ENCODE measurements at places on chromosomes 4 and X.

GRCh38 chr4:16745009-16745635, 153.3 kb downstream of the LDB2 start:
- no peak for DNase-seq

- DNase-seq = no peak
These were observed 17.8 kb downstream of the FRMPD3 start for GRCh38 chrX:107467271-107467670.

DNA sequence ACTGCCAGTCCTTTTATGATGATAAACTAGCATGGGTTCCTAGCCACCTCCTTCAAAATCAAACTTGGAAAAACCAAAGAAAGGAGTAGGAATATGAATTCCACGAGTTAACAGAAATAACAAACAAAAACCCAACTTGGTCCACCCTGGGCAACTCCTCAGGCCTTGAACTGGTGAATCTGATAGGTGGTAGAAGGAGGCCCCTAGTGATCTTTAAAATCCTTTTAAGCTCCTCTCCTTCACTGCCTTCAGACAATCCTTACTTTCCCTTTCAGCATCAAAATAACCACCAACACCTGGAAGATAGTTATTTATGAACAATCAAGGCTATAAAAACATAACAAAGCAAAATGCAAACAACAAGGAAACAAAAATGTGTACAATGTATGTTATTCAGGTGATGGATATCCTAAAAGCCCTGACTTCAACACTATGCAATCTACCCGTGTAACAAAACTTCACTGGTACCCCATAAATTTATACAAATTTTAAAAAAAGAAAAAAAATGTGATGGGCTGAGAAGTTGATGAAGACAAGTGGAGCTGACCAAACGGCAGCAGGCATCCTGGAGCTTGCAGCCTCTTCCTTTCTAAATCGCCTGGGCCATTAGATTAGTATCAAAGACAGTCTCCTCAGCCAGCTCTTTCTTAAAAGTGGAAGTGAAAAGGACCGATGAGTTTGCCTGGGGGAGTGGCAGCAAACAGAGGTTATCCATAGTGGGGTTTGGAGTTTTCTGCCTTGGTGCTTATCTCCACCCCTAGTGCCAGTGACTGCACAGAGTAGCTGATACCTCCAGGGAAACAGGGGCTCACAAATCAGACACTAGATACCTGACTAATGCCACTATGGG, 179.6 kb downstream of the TMA16 start:
- DNase-seq = no peak

DNA sequence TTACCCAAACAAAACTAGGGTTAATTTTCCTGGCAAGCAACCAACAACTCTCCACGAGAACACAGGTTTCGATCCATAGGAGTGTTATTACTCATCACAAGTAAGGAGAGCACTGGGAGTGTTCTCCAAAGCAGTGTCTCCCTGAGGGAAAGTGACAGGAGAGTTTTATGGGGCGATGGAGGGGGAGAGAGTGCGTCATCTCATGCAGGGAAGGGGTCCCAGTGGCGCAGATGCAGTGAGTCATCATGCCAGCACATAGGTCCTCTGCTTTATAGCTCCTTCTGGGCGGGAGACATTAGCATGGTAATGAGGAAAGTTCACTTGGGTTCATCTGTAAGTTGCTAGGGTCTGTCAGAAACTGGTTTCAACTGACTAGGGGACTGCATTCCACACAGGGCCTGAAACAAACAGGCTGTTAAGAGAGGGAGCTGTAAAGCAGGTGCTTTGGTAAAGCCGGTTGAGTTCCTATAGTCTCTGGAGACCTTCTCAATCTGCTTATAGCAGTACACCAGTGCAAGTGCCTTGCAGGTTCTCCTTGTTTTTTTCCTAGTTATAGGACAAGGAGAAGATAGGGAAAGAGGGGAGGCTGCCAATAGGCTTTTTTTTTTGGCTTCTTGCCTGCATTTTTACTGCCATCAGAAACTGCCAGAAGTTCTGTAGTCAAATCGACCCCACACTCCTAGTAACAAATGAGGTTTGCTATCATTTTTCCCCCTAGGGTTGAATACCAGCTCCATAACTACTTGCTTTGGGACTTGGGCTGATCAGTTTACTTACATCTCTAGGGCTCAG, 12.8 kb upstream of the BOD1L1 start:
- DNase-seq = no peak

DNA sequence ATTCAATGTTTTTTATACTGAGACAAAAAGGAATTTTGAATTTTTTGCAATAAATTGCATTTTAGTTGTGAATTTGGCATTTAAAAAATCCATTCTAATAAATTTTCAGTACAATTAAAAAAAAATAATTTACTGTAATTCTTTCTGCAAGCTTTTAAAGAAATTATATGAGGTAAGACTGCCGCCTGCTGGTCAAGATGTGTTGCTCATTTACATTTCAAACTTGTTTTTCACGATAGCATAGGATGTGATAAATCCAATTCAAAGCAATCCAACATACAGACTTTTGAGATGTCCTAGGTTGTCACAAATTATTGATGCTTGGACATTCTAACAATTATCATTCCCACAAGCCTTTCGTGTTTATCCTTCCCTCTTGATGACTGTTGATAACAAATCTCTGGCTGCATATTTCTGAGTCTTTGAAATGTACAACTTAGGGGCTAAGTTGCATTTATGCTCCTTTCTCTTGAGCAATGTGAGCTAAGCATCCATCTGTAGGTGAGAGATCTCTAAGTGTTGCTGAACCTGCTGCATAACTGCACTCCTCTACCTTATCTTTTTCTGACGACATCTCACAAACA, 21.7 kb upstream of the MFAP3L start:
- DNase-seq = no peak

GRCh38 chrX:20354505-20354904, 87.8 kb upstream of the RPS6KA3 start:
- DNase-seq = no peak

DNA sequence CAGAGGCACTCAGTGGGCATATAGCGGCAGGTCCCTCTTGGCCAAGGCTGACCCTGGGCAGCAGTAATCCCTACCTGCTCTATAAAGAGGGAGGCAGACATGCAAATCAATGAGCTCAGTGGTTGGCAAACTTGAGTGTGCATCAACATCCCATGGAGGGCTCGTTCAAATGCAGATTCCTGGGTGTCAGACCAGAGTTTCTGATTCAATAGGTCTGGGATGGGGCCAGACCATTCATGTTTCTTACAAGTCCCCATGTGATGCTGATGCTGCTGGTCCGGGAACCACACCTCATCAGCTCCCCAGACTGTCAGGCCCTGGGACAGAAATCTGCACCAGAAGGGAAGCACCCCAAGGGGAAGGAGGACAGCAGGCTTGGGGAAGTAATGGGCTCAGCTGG, 38.9 kb upstream of the HMGB3 start:
- DNase-seq = no peak

- no peak for DNase-seq
These were observed 22.7 kb upstream of the LEF1 start for GRCh38 chr4:108191269-108191914.

- DNase-seq = no peak
These were observed 15.2 kb upstream of the SCOC start for GRCh38 chr4:140358281-140358680.

GRCh38 chr4:12723849-12724447, 760.2 kb downstream of the RAB28 start:
- DNase-seq = no peak

GRCh38 chr4:153591441-153591840, 92.6 kb upstream of the TLR2 start:
- DNase-seq = no peak

- no peak for DNase-seq
These were observed 310.1 kb downstream of the RAB28 start for GRCh38 chr4:13174001-13174400.

DNA sequence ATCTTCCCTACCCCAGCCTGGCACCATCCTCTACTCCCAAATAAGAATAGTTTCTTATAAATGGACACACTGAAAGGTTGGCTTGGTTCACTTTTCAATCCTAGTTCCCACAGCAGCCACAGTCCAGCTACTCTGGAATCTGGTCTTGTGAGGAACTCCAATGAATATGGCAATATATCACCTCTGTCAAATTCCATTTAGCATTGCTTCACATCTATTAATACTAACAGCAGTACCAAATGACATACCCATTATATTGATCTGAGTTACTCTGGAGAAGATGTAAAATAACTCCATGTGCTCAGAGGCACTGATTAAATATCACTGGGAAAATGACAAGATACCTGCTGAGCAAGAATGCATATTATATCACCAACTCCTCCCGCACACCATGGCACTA, 8.6 kb downstream of the OPHN1 start:
- DNase-seq = no peak

DNA sequence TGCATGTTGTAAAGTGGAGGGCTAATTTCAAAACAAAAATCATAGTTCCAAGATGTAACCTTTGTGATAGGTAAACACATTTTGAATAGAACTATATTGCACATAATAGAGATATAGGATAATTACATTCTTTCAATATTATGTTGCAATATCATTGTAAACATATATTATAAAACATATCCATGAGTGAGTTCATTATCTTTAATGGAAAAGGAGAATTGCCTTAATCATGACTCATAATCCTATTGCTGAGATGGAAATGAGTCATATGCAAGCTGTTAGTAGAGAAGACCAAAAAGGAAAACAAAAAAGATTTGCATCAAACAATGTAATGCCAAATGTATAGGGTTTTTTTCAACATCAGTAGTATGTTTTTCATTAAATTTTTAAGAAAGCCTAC, 73.7 kb upstream of the WDR44 start:
- no peak for DNase-seq

DNA sequence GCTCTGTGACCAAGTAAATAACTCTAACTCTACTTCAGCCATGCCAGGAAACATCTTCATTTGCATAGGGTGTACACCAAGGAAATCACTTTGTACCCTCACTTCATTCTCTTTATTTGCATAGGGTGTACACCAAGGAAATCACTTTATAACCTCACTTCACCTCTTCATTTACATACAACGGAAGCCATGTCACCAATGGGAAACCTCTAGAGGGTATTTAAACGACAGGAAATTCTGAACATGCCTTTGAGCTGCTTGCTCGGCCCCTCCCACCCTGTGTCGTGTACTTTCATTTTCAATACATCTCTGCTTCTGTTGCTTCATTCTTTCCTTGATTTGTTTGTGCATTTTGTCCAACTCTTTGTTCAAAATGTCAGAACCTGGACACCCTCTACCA, 848.1 kb upstream of the FRG1 start:
- no peak for DNase-seq

DNA sequence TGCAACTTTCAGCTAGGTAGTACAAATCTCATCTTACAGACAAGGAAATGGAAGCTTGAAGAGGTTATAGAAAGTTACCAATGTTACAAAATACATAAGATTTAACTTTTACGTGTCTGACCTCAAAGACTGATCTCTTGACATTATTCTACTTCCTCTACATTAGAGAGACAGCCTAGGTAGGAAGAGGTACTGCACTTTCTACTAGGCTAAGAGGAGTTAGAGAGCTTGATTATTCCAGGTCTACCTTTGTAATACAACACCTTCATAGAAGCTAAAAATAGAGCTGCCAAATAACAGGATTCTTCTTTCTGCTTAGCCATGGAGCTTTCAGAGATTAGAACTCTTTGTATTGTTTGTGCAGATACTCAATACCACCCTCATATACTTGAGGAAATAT, 147.6 kb upstream of the NPY2R start:
- DNase-seq = no peak

DNA sequence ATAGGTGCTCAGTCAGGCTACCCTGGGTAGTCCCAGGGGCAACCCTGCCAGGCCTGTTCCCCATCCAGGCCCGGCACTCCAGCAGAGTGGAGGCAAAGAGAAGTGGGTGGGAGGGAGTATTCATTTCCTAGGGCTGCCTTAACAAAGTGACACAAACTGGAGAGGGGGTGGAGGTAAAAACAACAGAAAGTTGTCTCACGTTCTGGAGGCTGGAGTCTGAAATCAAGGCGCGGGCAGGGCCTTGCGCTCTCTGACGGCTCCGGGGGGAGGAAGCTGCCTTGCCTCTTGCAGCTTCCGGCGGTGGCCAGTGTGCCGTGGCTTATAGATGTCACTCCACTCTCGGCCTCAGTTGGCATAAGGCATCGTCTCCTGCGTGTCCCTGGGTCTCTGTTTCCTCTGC, 90.8 kb downstream of the DCTD start:
- no peak for DNase-seq

DNA sequence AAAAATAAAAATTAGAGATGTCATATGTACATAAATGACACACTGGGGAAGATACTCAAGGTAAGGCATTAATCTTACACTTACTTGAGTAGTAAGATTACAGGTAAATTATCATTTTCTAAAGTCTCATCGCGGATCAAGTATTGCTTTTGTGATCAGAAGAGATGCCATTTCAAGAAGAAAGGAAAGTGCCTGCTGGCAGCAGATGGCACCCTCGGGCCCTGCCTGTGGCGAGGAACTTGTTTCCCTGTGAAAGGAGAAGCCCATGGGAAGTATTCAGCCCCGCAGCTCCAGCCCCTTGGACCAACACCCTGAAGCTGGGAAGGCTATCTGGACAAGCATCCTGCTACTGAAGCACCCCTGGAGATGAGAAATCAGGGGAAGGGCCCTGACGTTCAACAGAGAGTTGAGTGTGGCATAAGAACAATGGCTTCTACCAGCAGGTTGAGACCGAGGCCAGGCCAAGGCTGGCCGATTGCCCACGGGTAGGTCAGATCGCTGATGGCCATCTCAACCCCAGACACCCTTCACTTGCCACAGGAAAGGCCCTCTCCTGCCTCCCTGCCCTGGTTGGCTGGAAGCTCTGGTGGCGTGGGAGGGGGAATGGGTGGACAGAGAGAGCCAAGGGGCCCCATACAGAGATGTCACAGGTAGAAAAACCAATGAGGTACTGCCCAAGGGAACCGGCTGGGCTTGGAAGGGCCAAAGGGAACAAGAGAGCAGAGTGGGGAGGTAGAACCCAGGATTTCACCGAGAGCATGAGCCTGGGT, 18.8 kb upstream of the MXD4 start:
- no peak for DNase-seq

DNA sequence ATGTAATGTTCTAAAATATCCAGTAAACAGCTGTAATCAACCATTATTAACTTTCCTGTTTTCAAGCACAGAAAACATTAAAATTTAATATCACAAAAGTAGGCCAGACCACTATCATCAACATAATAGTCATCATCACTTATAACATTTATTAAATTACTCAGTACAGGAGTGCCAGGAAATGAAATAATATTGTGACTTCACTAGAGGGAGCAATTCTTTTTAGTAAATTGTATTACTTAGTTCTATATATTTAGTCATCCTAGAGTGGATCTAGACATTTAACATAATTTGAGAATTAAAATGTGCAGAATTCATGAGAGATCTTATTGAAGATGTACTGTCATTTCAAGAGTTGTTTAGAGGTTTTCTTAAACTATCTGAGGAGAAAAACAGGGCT, 33.6 kb downstream of the PITX2 start:
- no peak for DNase-seq

GRCh38 chrX:101337776-101338271, 10.7 kb downstream of the TIMM8A start:
- no peak for DNase-seq

DNA sequence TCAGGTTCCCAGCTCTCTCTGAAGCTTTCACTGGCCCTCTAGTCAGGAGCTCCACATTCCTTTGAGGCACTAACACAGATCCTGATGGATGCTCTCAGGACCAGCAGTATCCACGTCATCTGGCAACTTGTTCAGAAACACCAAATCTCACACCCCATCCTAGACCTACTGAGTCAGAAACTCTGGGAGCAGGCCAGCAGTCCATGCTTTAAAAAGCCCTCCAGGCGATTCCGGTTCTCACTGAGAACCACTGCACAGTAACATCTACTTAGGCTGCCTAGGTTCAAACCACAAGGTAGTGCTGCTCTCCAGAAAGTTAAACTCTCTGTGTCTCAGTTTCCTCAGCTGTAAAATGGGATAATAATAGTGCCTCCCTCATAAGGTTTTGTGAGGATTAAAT, 55.3 kb downstream of the CCDC158 start:
- no peak for DNase-seq

GRCh38 chr4:158018221-158018830, 154.5 kb downstream of the GASK1B start:
- no peak for DNase-seq

Data from SIG-M5 (cell line).